Right lung (tissue), 10 donors: ENCODE measurements at places on chromosomes 2 and 18. TPM values are rescaled to one million over a fixed set of nuclear protein-coding genes. Genes with fewer than 3 reads are reported as not detected.
A peak's percentile ranks its signal among the peaks of the same experiment; 100 is the strongest.

C18orf32 gene
- 32.0 TPM for polyA plus RNA-seq

TEKT4 gene
- polyA plus RNA-seq = 1.6 TPM

GRCh38 chr2:15776629-15776919, 163.8 kb upstream of the MYCN start:
- DNase-seq = no peak

DNA sequence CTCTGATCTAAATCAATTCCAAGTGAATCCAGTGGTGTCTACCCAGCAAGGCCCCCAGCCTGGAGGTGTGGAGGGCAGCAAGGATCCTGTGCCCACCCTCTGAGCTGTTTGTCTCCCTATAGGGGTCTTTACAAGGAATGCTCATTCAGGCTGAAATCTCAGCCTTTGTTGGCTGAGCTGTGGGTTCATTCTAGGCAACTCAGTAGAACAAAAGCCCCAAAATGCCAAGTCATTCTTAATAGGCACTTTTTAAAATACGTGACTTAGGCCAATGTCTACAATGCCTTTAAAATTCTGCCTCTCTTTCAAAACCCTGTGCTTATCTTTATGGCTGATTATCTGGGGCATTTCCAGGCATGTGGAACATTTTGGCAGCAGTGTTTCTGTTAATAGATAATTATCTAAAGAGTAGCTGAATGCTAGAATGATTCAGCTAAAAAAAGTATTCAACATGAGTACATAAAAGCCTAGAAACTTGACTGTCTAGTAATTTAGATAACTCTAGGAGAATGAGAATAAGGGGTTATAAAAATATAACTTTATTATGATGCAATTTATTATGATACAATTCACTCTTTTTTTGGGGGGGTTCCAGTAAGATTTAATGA, 7.4 kb downstream of the UGT1A6 start:
- DNase-seq = peak; percentile 40

- no peak for DNase-seq
These were observed 210.6 kb downstream of the AGPS start for GRCh38 chr2:177603181-177603580.

DNA sequence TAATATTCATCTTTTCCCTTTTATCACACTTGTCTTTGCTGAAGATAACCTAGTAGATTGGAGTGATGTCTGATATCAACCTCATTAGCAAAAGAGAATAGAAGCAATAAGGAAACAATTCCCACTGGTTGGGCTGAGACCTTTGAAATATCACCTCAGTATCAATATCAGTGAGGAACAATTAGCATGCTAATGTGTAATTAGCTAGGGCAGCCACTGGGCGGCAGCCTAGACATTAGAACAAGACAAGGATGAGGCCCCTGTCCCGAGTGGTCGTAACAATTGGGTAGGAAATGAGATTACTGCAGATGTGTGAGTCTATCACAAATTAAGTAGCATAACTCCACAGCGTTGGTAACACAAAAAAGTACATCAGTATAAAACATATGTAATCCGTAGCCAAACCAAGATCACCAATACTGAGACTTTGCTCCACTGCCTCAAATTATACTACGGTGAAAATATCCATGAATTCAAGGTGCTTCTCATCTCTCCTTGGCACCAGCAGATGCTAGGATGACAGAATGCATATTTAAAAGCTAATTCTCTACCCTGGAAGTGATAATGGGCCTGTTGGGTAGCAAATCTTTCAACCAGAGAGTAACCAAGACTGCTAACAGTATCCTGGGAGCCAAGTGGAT, 99.1 kb downstream of the ALPK2 start:
- no peak for DNase-seq

GRCh38 chr2:39723946-39724827, 54.9 kb downstream of the THUMPD2 start:
- DNase-seq = no peak

GRCh38 chr2:150410809-150411208, 76.7 kb downstream of the RND3 start:
- no peak for DNase-seq

DNA sequence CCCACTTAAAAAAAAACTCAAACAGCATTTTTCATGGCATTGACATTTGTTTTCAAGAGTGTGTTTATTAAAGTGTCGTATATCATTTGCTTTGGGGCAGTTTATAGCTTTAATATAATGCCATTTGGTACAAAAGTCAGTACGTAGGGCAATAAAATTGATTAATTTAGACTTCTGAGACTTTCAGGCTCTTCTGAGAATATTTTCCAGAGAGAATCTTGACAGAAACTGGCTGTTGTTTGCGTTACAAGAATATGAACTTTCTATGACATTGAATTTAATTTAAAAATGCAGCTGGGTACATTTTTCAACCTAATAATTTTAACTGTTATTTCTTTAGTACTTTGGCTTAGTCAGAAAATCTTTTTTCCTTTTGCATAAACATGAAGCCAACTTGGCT, 98.9 kb downstream of the RNF144A start:
- no peak for DNase-seq

- no peak for DNase-seq
These were observed 8.4 kb downstream of the COL6A3 start for GRCh38 chr2:237405605-237406004.

CAPN14 gene
- polyA plus RNA-seq = 0.27 TPM

GRCh38 chr2:199814817-199815211, 36.2 kb downstream of the FTCDNL1 start:
- no peak for DNase-seq

DNA sequence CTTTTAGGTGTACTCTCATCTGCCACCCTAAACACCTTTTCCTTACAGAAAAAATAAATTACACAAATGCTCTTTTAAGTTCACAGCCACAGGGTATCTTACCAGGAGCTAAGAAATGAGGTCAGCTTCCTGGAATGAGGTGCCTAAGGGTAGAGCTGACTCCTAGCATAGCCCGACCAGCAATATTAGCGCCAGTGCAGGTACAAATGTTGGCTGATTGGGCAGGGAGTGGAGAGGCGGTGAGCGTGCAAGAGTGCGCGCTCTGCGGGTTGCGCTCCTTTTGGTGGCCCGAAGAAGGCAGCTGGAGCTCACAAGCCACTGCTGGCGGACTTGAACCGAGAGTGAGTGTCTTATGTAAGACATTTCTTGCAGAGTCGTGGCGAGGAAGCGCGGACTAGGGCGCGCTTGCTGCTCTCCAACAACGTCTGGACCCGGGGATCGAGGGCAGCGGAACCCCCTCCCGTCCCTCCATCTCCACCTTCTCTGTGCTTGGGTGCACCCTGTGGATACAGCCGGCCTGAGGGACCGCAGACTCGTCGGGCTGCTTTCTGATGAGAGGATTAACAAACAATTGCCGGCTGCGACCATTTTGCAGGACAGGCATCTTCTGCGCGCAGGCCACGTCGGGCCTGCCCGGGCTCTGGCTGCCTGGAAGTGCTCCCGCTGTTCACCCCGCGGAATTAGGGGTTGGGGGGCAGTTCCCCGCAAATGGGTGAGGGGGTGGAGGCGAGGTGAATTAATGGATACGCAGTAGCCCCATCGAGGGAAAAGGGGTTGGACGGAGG, 17.3 kb downstream of the BOLA3 start:
- DNase-seq = no peak

- peak; percentile 54 for DNase-seq
These were observed 13.0 kb upstream of the RALB start for GRCh38 chr2:120239488-120240287.

DNA sequence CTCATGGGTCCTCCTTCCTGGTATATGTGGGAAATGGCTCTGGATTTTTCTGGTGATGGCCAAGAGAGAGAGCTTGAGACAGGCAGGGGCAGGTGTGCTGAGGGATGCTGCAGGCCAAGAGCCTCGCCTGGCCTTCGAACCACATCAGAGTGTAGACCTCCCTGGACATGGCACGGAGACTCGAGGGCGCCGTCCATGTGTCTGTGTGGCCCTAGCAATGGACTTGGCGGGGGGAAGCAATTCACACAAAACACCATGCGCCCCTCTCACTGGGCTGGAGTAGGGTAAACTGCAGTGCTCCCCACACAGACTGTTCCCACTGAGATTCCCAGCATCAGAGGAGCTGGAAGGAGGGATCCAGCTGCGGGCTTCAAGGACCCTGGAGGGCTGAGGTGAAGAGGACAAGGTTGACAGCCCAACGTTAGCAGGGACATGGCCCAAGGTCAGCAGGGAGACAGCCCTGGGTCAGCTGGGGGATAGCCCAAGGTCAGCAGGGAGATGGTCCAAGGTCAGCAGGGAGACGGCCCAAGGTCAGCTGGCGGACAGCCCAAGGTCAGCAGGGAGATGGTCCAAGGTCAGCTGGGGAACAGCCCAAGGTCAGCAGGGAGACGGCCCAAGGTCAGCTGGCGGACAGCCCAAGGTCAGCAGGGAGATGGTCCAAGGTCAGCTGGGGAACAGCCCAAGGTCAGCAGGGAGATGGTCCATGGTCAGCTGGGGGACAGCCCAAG, 75.4 kb upstream of the HDAC4 start:
- DNase-seq = no peak

DNA sequence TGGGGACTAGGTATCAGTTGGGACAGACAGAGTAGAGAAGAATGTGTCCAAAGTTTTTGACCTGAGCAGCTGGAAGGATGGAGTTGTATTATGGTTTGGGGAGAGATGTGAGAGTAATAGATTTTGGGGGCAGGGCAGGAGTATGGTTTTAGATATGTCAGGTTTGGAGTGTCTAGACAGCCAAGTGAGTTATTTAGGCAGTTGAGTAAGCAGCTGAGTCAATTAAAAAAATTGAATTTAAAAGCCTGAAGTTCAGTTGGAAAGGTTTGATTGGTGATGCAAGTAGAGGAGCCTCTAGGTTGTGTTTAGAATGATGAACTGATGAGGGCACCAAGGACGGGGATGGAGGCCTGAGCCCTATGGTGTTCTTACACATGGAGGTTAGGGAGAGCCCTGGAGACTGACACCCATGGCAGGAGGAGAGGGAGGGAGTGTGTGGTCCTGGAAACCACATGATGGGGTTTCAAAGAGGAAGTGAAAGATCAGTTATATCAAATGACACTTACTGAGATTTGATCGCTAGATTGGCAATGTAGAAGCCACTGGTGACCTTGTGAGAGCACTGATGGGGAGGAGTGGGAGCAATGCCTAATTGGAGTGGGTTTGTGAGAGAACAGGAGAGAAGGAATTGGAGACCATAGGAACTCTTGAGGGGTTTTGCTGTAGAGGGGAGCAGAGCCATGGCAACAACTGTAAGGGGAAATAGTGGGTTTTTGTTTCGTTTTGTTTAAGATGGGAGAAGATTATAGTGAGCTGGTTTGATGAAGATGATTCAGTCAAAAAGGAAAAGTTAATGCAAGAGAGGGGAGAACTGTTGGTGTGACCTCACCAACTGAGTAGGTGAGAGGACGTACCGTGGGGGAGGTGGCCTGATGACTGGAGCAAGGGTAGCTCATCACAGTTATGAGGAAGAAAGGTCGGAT, 10.3 kb downstream of the ITGA6 start:
- DNase-seq = no peak

ERFE gene
- 0.78 TPM for polyA plus RNA-seq

SAP130 gene
- polyA plus RNA-seq = 23.1 TPM

- peak; percentile 72 for DNase-seq
These were observed 163.5 kb downstream of the UXS1 start for GRCh38 chr2:106030287-106031268.
